Right lung (tissue), 10 donors: ENCODE measurements at places on chromosomes 1 and 21. TPM values are rescaled to one million over a fixed set of nuclear protein-coding genes. Genes with fewer than 3 reads are reported as not detected.

- DNase-seq = no peak
These were observed 138.9 kb downstream of the LHX8 start for GRCh38 chr1:75273110-75273509.

- peak; percentile 17 for DNase-seq
These were observed 726 bp upstream of the CYB5R1 start for GRCh38 chr1:202967684-202968281.

DNA sequence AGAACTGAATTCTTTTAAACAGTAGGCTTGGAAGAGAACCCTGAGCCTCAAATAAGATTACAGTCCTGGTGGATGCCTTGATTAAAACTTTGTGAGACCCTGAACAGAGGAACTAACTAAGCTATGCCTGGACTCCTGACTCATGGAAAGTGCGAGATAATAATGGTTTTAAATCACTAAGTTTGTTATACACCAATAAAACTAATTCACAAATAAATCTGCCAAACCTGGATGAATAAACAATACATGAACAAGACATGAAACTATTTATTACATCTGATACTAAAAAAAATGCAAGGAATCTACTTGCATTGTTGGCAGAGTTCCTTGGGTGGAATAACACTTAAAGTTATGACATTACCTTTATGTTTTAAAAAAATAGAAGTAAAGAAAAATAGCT lies 118.4 kb downstream of the PIGK start:
- no peak for DNase-seq

Gene TFF2
- polyA plus RNA-seq = not detected

DNA sequence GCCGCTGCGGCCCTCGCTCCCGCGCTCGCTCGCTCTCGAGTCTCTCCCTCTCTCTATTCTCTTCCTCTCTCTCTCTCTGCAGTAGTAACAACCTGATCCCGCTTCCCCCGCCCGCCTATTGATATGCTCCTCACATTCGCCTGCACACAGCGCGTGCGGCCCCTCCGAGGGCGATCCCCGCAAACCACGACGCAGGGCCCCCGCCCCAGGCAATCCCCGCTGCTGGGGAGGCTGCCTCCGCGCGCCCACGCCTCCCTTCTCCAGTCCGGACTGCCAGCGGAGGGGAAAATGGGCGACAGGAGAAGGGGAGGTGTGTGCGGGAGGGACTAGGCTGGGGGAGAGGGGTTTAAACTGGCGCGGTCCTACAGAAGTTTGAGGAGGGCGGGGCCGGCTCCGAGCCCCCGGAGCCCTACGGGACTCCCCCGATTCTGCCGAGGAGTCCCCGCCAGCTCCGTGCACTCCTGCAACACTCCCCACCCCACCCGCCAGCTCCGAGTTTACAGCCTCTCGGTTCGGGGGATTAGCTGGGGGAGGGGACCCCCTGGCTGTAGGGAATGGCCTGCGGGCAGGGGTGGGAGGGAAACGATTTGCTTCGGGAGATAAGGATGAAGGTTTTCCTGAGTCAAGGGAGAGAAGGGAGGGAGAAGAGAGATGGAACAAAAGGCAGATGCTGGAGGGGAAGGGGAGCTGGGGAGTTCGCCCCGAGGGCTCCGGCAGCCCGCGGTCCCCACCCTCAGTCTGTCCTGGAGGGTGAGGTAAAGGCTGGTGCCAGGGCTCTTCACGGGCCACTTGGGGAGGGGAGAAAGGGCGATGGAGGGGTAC lies 66.6 kb downstream of the SYT2 start:
- no peak for DNase-seq

Gene ATP1A4
- polyA plus RNA-seq = not detected

Gene KRTAP13-2
- polyA plus RNA-seq = not detected

GRCh38 chr21:37564341-37564923 lies 197.9 kb downstream of the DYRK1A start:
- no peak for DNase-seq

- DNase-seq = no peak
These were observed 87.4 kb upstream of the IGSF21 start for GRCh38 chr1:18020021-18020817.

- DNase-seq = no peak
These were observed 79.4 kb downstream of the RRAGC start for GRCh38 chr1:38780133-38780532.

DNA sequence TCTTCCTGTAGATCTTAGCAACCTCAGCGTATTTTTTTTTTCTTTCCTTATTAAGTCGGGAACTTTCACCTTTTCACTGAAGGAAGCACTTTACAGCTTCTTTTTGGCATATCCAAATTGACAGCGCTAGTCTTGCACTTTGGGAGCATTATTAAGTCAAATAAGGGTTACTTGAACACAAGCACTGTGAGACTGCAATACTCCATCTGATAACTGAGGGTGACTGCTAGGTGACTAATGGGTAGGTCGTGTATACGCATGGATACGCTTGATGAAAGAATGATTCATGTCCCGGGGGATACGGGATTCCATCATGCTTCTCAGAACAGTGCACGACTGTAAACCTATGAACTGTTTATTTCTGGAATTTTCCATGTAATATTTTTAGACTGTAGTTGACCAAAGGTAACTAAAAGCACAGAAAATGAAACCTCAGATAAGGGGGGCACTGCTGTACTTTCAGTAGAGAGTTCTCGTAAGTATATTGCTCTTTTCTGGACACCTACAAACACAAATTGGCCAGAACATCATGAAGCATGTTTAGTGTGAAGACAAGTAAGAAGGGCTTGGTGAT lies 364.7 kb downstream of the SMYD3 start:
- DNase-seq = no peak

GRCh38 chr1:158396646-158397045 lies 2.6 kb downstream of the OR10T2 start:
- no peak for DNase-seq

GRCh38 chr1:115086176-115086830 lies 3.0 kb downstream of the TSPAN2 start:
- no peak for DNase-seq

GRCh38 chr21:41833497-41834115 lies 45.5 kb downstream of the PRDM15 start:
- DNase-seq = no peak

- DNase-seq = no peak
These were observed 3.4 kb downstream of the KIF21B start for GRCh38 chr1:201020040-201020591.

Gene NGF
- 0.41 TPM for polyA plus RNA-seq

DNA sequence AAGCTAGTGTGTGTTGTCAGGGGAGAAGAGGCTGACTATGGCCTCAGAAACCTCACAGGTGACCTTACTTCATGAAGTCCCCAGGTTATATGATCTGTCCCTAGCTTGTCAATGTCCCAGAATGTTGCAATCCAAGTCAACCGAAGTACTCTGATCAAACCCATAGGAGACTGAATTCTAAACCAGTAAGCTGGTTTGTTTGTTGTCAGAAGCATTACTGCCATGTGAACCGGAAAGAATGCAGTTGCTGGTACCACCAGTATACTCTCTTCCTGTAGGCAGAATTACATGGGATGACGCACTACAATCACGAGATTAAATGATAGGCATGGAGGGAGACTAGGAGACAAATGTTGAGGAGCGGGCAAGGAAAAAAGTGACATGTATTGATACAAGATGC lies 26.1 kb upstream of the MAN1A2 start:
- DNase-seq = no peak

Gene FMO5
- 11.1 TPM for polyA plus RNA-seq

DNA sequence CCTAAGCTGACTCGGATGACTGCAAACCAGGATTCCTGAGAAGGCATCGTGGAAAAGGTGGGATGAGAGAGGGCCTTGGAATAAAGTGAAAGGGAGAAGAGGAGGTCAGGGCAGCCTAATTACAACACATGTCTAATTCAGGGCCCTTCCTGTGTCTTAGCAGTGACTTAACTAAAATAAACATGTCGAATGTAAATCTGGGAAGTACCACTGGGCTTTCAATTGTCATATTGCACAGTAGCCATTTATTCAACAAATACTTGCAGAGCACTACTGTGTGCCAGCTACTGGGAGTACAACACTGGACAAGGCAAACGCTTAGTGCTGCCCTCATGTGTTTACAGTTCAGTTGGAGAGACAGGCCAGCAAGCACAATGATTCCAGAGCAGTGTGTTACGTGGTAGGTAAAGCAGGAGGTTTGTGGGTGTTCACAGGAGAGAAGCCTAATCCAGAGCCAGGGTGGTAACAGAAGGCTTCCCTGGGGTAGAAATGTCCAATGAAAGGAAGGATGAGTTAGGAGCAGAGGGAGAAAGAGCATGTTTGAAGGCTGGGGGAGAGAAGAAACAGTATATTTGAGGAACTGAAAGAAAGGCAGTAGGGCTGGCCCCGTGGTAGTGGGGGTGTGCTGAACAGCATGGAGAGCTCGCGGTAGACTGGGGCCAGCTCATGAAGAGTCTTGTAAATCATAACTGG lies 38.0 kb upstream of the RASAL2 start:
- no peak for DNase-seq

DNA sequence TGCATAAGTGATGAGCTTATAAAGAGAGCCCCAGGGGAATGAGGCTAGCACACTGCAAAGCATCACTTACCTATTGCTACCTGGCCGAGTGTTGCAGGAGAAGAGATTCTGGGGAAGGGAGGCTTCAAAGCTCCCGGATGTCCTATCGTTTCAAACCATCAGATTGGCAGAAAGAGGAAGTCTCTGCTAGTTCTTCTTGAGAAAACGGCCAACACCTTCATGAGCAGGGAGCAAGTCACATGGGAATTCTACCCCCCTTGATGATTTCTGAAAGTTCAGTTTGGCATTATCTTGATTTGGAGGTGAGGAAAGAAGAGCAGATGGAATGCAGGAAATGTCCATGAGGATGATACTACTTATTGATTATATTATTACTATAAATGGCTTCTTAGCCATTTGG lies 16.2 kb downstream of the SYF2 start:
- DNase-seq = no peak

DNA sequence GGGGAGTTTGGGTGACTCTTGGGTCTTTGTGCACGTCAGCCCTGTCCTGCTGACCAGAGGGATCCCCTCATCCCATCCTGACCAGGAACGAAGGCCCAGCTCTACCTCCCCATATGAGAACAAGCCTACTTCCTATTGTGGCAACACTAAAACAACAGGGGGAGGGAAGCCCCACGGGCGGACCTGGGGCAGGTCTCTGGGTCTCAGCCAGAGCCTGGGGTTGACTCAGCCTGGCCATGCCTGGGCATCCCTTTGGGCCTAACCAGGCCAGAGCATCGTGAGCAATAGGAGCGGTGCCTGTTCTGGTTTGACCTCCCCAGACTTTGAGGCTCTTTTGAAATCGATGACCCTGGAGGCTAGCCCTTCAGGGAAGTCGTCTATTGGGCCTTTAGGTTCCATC lies 16.8 kb downstream of the RPS6KA1 start:
- DNase-seq = no peak

Gene SLC9C2
- 0.27 TPM for polyA plus RNA-seq

GRCh38 chr1:117660271-117660965 lies 54.6 kb downstream of the TENT5C start:
- DNase-seq = no peak

Gene ADAMTS5
- polyA plus RNA-seq = 12.4 TPM

Gene SLC5A9
- polyA plus RNA-seq = 6.0 TPM

Gene OR14K1
- not detected for polyA plus RNA-seq

GRCh38 chr1:209883341-209883971 lies 54.6 kb upstream of the SYT14 start:
- DNase-seq = no peak
